ENCODE measurements at places on chromosomes 4 and X.

GRCh38 chr4:155954118-155954685, 536 bp upstream of the CTSO start:
- no peak for DNase-seq

- DNase-seq: peak; percentile 57
These were observed 41.3 kb downstream of the DOCK11 start for GRCh38 chrX:118536687-118537461.

DNA sequence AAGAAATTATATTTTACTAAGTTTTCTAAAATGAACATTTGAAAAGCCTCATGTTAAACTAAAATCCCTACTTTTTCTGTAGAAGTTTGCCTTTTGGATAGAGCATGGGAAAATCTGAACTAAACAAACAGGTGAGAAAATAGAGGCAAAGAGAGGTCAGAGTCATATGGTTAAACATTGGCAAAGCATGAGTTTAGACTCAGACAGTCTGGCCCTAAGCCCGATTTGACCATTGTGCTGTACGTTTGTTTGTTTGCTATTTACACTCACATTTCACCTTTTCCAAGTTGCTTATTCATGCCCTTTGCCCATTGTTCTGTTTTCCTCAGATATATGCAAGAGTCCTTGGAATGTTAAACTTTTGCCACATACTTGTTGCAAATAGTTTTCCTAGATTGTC, 85.4 kb downstream of the TIGD2 start:
- DNase-seq: no peak

- DNase-seq: no peak
These were observed 44.1 kb upstream of the SEC24B start for GRCh38 chr4:109389369-109390114.

- no peak for DNase-seq
These were observed 16.8 kb downstream of the MID1 start for GRCh38 chrX:10603612-10604011.

DNA sequence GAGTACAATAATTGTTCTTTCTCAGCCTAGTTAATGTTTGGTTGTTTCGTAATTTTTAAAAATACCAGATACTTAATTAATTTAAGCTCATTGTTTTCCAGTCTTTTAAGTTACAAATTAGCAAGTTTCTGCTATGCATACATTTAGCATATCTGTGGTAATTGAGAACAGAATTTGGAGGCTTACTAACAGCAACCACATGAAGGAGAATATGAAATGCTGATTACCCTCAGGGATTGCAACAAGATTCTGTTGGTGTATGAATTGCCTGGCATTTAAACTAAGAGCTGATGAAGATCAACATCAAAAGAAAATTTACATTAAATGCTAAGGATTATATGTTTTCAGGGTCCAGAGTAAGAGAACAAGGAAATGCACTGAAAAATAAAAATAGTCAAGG, 580.0 kb upstream of the INTU start:
- DNase-seq: no peak

- no peak for DNase-seq
These were observed 905 bp upstream of the GALNTL6 start for GRCh38 chr4:171812333-171812664.
